ENCODE measurements at places on chromosomes 1 and 21.

GRCh38 chr1:11530731-11531311 lies 51.9 kb downstream of the DISP3 start:
- DNase-seq, result no peak

DNA sequence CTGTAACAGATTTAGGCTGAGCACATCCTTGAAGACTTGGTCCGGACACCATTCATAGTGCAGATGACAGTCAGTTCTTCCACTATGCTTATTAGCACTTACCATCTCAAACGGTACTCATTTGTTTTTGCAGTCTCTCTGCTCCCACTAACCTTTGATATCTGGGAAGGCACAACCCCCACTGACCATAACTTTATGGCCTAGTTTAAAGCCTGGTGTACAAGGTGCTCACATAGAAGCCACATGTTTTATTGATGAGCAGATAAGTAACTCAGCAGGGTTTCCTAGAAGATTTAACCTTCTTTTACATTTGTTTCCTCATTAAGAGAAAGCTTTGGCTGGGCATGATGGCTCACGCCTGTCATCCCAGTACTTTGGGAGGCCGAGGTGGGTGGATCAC lies 119.3 kb upstream of the MAGI3 start:
- no peak for DNase-seq

- DNase-seq, result no peak
Observed at GRCh38 chr1:234955107-234955731, 173.4 kb downstream of the TOMM20 start.

DNA sequence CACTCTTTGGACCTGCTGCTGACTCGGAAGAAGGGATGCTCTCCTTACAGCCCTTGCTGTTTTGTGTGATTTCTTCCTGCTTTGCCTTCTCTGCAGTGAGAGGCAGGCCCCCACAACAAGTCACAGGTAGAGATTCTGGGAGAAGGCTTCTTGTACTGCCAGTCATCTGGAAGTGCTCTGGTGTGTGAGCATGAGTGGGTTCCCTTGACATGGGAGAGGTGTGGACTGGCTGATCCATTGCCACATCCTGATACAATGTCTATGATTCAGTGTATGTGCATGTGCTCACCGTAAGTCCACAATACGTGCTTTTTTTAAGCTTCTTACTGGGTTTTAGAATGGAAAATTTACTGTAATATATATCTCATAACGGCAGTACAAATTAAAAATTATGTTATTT lies 46.0 kb upstream of the PLA2G4A start:
- no peak for DNase-seq

GRCh38 chr1:55127827-55128343 lies 87.3 kb downstream of the USP24 start:
- DNase-seq, result no peak
